Upper lobe of left lung (tissue), 6 donors: ENCODE measurements at places on chromosomes 2 and 18. TPM values are rescaled to one million over a fixed set of nuclear protein-coding genes. Genes with fewer than 3 reads are reported as not detected.

WDSUB1 gene
- total RNA-seq: 7.9 TPM

NT5DC4 gene
- total RNA-seq: 1.2 TPM

- no peak for DNase-seq
Measured at GRCh38 chr2:70685771-70686171, 82.2 kb downstream of the ADD2 start.

- DNase-seq: peak; percentile 58
Measured at GRCh38 chr2:29130295-29130694, 15.1 kb downstream of the CLIP4 start.

DNA sequence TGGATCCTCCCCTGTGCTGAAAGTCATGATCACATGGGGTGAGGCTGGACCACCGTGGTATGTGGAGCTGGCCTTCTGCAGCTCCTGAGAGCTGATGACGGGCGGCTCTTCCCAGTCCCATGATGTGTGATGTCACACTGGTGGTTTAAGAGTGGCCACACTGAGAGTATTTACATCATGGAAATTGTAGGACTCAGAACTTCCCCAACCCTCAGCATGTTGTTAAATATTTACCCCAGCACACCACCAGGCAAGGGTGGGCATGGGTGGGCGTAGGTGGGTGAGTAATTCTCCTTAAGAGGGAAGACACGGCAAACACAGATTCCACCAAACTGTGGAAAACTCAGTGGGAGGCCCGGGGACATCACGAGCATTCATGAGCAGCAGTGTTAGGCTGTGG, 106.8 kb downstream of the ALPK2 start:
- no peak for DNase-seq

- no peak for DNase-seq
Measured at GRCh38 chr2:122883849-122884248, 1128.4 kb downstream of the TSN start.

GRCh38 chr2:128320192-128320905, 1.7 kb upstream of the HS6ST1 start:
- no peak for DNase-seq

DNA sequence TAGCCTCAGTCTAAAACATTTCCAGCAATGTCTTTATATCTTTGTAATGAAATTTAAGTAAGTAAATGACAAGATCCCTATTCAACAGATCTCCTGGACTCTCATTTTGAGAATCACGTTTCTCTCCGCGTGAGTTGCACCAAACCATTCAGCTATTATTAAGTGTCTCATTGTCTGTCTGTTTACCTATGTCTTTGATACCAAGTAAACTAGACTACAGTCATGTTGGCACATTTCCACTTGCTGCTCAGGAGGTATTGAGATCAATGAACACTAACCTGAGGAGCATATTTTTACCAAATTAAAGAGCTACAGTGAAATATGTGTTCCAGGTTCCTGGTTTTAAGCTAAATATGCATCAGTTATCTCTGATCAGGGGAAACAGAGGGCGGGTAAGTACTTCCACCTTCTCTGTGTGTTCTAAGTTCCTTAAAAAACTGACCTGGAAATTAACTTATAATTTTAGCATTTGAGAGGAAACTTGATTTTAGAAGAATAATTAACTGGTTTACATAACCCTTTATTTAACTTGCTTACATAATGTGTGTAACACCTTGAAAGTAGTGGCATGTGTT, 125.8 kb downstream of the OSBPL6 start:
- no peak for DNase-seq
